ENCODE measurements at places on chromosomes 2 and 18.

- DNase-seq, result no peak
These were observed 150.8 kb upstream of the SPATS2L start for GRCh38 chr2:200155652-200156051.

DNA sequence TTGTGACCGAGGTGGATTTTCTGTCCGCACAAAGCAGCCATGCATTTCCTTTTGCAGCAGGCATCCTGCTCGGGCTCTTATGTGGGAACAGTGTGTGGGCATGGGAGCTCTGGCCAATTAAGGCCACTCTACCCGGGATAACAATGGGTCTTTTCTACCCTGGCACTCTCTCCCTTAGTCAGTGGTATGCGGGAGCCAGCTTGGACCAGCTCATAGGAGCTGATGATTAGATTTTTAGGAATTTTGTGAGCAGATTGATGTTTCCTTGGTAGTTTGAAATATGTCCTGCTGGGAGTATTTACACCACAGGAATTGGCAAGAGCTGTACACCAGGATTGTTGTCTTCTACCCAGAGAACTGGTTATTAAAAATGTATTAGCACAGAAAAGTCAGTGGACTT lies 89.3 kb downstream of the SPP2 start:
- DNase-seq, result no peak

- DNase-seq, result no peak
These were observed 601.7 kb downstream of the CBLN2 start for GRCh38 chr18:71942433-71942832.

- no peak for DNase-seq
These were observed 50.1 kb upstream of the CRACDL start for GRCh38 chr2:98985905-98986666.

GRCh38 chr18:56112013-56112749 lies 524.2 kb upstream of the TCF4 start:
- DNase-seq, result no peak

DNA sequence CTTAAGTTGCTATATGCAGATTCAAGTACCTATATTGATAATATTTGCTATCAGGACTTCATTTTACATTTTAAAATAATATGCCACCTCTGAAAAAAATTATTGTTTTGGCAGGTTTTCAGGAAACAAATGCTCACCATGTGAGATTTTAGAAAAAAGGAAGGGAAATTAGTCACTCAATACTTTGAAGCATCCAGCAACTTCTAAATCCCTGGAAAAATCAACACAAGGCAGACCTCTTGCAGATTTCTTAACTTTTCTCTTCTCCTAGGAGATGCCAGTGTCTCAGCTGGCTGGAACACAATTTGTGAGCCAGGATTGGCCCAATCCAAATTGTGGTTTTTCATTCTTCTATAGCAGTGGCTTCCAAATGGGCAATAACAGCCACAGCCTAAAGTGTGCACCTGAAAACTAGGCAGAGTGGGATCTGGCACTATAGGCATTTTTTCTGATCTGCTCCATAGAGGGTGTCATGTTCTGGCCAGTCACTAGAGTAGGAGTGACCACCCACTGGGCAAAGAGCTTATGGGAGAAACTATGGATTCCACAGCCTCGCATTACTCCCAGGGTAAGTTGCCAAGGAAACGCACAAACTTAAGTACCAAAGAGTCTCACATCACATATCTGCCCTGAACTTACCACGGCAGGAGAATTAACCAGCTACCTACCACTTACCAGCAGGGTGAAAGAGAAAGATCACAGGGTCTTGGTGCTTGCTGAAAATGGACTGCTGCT lies 28.1 kb upstream of the THOC1 start:
- DNase-seq, result no peak

DNA sequence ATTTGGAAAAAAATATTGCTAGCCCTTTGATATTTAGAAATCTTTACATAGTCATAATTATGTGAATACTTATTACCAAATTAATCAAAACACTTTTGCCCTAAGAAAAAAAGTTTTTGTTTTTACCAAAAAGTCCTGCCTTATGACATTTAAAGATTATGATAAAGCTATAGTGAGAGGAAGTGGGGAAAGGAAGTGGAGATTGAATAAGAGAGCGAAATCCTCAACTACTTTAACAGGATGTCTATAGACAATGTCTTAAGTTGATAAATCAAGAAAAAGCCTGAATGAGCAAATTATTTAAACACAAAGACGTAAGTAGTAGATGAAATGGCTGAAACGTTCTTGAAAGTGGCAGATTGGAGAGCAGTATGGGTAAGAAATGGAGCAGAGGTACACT lies 20.9 kb upstream of the VPS54 start:
- no peak for DNase-seq

- DNase-seq, result no peak
These were observed 225.4 kb downstream of the TWIST2 start for GRCh38 chr2:239073270-239073669.

GRCh38 chr18:4599312-4599711 lies 144.2 kb upstream of the DLGAP1 start:
- DNase-seq, result no peak

DNA sequence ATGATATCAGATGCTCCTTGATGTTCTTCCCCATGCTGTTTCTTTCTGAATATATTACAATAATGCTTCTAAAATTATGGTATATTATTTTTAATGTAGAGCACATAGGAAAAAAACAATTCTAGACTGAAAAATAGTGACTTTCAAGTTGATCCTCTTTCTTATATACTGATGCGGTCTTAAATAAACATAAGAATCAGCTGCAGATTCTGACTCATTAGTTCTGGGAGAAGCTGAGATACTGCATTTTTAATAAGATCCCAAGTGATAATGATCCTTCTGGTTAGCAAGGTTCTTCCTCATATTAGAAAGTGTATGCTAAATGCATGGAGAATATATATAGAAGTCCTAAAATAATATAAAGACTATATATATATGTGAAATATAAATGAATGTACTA lies 124.9 kb downstream of the XIRP2 start:
- DNase-seq, result no peak

- DNase-seq, result no peak
These were observed 926 bp downstream of the SERPINB8 start for GRCh38 chr18:63970809-63971205.

GRCh38 chr2:21424375-21424774 lies 300.6 kb downstream of the TDRD15 start:
- no peak for DNase-seq

- no peak for DNase-seq
These were observed 386.7 kb upstream of the CDH7 start for GRCh38 chr18:65363911-65364632.

DNA sequence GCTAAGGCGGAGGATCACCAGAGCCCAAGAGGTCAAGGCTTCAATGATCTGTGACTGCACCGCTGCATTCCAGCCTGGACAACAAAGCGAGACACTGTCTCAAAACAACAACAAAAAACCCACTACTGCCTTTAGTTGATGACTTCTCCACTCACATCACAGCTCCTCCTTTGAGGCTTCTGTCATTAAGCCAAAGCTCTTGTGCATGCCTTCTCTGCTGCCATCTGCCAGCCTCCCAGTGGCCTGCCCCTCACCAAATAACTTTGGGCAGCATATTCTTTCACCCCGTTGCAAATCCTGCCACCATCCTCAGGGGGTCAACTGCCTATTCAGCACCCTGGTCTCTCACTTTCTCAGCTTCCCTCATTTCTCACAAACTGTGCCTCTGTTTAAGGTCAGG lies 27.5 kb downstream of the OSBPL1A start:
- DNase-seq, result no peak
